Activated naive CD8-positive, alpha-beta T cell treated with anti-CD3 and anti-CD28 coated beads, Interleukin-2, amount 50 U/mL, for 16 hours (primary cell): ENCODE measurements at places on chromosomes 2 and 18.

DNA sequence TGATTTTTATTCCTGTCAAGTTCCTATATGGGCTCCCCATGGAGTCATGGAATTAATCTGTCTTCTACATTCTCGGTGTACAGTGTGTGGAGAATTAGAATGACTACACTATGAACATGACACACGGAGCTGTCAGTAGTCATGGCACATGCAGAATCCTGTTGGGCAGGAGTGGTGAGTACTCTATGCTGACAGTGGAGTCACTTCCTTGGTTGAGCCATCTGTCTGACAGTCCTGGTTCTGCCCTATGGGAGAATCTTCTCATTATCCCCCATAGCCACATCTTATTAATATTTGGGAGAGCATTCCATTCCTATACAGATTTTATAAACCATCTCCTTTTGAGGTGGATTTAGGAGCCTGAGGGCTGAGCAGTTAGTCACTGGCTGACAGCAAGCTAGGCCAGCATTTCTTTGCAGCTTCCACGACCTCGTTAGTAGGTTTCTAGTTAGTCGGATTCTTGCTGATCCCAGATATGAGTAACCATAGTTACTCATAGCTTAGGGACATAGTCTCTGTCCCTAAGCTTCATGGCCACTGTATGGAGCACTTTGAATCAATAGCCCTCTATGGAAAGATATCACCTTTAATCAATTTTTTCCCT, 90.6 kb downstream of the MDH1 start:
- DNase-seq = no peak

DNA sequence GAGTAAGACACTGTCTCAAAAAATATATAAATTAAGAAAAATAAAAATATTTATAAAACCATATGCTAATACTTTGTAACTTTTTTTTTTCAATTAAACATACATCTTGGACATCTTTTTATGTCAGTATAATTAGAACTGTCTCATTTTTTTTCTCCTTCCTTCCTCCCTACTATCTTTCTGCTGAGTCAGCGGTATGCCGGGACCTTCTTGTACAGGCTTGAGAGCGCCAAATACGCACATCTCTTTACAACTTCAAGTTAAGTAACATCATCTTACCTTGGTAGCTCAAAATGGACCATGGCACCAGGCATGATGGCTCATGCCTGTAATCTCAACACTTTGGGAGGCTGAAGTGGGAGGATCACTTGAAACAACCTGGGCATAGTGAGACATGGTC, 153.4 kb downstream of the FAM161A start:
- DNase-seq = no peak

- DNase-seq = no peak
Observed at GRCh38 chr2:64454386-64455332, 697 bp downstream of the LGALSL start.

DNA sequence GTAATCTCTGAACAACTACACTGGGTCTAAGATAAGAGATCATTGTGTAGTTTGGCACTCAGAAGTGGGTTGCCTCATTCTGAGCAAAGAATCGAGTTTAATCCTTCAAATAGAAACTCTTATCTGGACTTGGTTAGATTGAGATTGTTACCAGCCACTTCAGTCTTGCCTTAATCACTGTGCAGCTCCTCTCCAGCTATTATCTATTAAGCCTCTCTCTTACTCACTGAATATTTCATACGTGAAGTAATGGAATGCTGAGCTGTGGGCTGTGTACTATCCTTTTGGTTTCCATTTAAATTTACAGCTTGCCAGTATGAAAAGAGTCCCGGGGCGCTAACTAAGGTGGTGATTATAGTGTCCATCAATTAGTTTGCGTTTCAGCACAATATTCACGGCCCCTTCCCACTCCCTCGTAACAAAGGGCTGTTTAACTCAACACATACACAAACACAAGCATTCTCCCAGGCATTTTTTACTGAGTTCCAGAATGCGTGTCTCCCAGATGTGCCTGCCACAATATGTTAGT, 65.7 kb upstream of the NCKAP5 start:
- DNase-seq = no peak

GRCh38 chr2:149050188-149050587, 11.7 kb downstream of the LYPD6B start:
- DNase-seq = no peak

DNA sequence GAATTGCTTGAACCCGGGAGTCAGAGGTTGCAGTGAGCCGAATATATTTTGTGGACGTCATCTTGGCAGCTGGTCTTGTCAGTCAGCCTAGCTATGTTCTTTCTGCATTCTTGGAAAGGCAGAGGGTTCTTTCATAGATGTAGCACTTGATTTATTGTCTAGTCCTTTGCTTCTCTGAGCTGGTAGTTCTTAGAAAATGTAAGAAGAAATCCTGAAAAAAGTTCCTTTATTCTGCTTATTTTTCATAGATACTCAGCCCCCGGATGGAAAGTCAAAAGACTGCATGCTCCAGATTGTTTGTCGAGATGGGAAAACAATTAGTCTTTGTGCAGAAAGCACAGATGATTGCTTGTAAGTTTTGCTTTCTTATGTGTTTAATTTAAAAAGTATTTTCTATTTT, 21.3 kb downstream of the PLEKHB2 start:
- DNase-seq = no peak

GRCh38 chr2:127685410-127686080, 10.2 kb upstream of the LIMS2 start:
- DNase-seq = no peak

GRCh38 chr2:64632835-64633819, 20.6 kb downstream of the SERTAD2 start:
- no peak for DNase-seq

- no peak for DNase-seq
Observed at GRCh38 chr2:205688417-205689200, 6.3 kb downstream of the NRP2 start.
